ENCODE measurements at places on chromosomes 4 and X.

- peak; percentile 79 for DNase-seq
Measured at GRCh38 chr4:110211007-110211769, 12.8 kb upstream of the ELOVL6 start.

GRCh38 chr4:22947851-22948250 lies 255.1 kb downstream of the GBA3 start:
- no peak for DNase-seq

DNA sequence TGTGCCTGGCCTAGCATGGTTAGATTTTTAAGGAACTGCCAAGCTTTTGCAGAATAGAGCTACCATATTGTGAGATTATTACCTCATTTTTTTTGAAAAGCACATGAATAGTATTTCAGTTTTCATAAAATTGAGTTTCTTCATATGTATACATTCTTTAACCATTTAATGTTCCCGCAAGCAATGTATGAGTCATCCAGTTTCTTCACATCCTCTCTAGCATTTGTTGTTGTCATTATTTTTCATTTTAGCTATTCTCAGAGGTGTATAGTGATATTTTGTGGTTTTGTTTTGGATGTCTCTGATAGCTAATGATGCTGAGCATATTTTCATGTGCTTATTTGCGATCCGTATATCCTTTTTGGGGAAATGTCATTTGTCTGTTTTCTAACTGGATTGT lies 74.9 kb downstream of the GLUD2 start:
- no peak for DNase-seq

- no peak for DNase-seq
Measured at GRCh38 chr4:141645611-141646340, 9.4 kb downstream of the IL15 start.

GRCh38 chr4:57371671-57372070 lies 261.5 kb upstream of the IGFBP7 start:
- DNase-seq = no peak

GRCh38 chr4:173057442-173057841 lies 111.2 kb upstream of the GALNT7 start:
- DNase-seq = no peak

DNA sequence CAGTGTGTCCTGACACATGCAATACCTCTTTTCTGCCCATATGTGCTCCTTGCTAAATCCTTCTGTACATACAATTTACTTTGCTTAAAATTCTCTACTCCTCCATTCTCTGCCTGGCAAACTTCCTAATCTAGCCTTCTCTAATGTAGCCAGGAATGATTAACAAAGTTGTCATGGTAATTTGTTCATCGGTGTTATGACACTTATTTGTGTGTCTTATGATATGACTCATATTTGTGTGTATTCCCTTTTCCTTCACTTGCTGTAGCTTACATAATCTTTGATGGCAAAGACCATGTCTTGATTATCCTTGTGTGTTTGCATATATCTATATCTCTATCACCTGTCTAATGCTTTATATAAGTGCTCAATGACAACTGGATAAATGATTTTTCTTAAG lies 133.3 kb downstream of the COL25A1 start:
- DNase-seq = no peak

DNA sequence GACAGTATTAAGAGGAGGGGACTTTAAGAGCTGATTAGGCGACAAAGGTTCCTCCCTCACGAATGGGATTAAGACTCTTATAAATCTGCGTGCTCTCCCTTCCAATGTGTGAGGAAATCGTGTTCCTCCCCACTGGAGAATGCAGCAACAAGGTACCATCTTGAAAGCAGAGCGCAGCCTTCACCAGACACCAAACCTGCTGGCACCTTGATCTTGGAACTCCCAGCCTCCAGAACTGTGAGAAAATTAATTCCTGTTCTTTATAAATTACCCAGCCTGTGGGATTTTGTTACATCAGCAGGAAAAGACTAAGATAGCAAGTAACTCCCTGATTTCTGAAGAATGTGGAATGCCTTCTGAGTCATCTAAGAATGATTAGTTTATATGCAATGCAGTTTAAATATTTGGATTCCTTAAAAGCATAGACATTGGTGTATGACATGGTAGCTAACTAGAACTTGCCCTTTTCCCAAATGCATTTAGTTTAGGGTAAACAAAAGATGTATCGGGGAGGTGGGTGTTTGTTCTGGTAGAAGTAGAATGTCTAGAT lies 86.1 kb downstream of the USP46 start:
- DNase-seq = no peak

DNA sequence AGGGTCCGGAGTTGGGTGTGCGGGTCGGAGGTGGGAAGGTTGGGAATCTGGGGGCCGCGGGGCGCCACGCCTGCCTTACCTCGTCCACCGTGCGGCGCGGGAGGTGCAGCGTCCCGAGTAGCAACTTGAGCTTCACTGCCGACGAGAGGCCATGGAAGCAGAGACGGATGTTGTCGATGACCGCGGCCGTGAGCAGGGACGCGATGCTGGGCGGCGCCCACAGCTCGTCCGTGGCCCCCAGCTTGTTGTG lies 178 bp downstream of the NELFA start:
- no peak for DNase-seq

Measured in OCI-M1 (cell line).